Small intestine (tissue), 16 donors: ENCODE measurements at places on chromosomes 16 and 17. TPM values are rescaled to one million over a fixed set of nuclear protein-coding genes. Genes with fewer than 3 reads are reported as not detected.

SDF2 gene
- polyA plus RNA-seq, result 50.8 TPM

EFCAB3 gene
- polyA plus RNA-seq, result 0.04 TPM

USH1G gene
- polyA plus RNA-seq, result 0.07 TPM

ABCC6 gene
- polyA plus RNA-seq, result 93.7 TPM

TEDC2 gene
- polyA plus RNA-seq, result 7.7 TPM

TSPAN10 gene
- polyA plus RNA-seq, result not detected

CDRT4 gene
- 6.3 TPM for polyA plus RNA-seq

C16orf74 gene
- not detected for polyA plus RNA-seq

KLHL10 gene
- not detected for polyA plus RNA-seq

ATPAF2 gene
- 20.5 TPM for polyA plus RNA-seq

ADAP2 gene
- polyA plus RNA-seq, result 3.2 TPM

TMEM238L gene
- 6.0 TPM for polyA plus RNA-seq

CACNG3 gene
- 0.01 TPM for polyA plus RNA-seq

TBC1D26 gene
- not detected for polyA plus RNA-seq

CRYBA1 gene
- not detected for polyA plus RNA-seq

RNU2-1 gene
- not detected for polyA plus RNA-seq

SNX20 gene
- polyA plus RNA-seq, result 1.6 TPM

KRTAP4-9 gene
- not detected for polyA plus RNA-seq

FAM171A2 gene
- polyA plus RNA-seq, result not detected

CD79B gene
- 8.7 TPM for polyA plus RNA-seq

GRIN2A gene
- 0.13 TPM for polyA plus RNA-seq

TRPV3 gene
- polyA plus RNA-seq, result 1.1 TPM

CASKIN2 gene
- polyA plus RNA-seq, result 8.6 TPM

CCL2 gene
- polyA plus RNA-seq, result 29.2 TPM

P3H4 gene
- 12.7 TPM for polyA plus RNA-seq

MT1F gene
- polyA plus RNA-seq, result 189 TPM

ASGR2 gene
- polyA plus RNA-seq, result not detected

HBQ1 gene
- not detected for polyA plus RNA-seq

ZNF385C gene
- not detected for polyA plus RNA-seq

MMP28 gene
- polyA plus RNA-seq, result 3.0 TPM

AATK gene
- 98.1 TPM for polyA plus RNA-seq

KIFC3 gene
- 173 TPM for polyA plus RNA-seq

C1QL1 gene
- polyA plus RNA-seq, result 2.6 TPM

PPL gene
- polyA plus RNA-seq, result 16.1 TPM

DDX5 gene
- 330 TPM for polyA plus RNA-seq

KRTAP2-1 gene
- not detected for polyA plus RNA-seq

SCARF1 gene
- polyA plus RNA-seq, result 7.7 TPM

CCL7 gene
- polyA plus RNA-seq, result not detected

CCL16 gene
- polyA plus RNA-seq, result not detected

KRT13 gene
- 0.37 TPM for polyA plus RNA-seq

PLA2G10 gene
- polyA plus RNA-seq, result 5.7 TPM

OR3A2 gene
- not detected for polyA plus RNA-seq

CD7 gene
- 10.8 TPM for polyA plus RNA-seq

CLEC3A gene
- polyA plus RNA-seq, result not detected

EFCAB5 gene
- not detected for polyA plus RNA-seq

VAT1L gene
- 0.22 TPM for polyA plus RNA-seq

ACSM3 gene
- polyA plus RNA-seq, result 5.9 TPM

SOST gene
- not detected for polyA plus RNA-seq

ELOB gene
- polyA plus RNA-seq, result 376 TPM

NHERF2 gene
- 31.4 TPM for polyA plus RNA-seq

ITGAX gene
- polyA plus RNA-seq, result 2.5 TPM

SCNN1G gene
- not detected for polyA plus RNA-seq

ZCCHC14 gene
- polyA plus RNA-seq, result 42.8 TPM

CNGB1 gene
- polyA plus RNA-seq, result 1.3 TPM

TP53TG3 gene
- polyA plus RNA-seq, result not detected

PNMT gene
- polyA plus RNA-seq, result 1.4 TPM

CCL4L2 gene
- polyA plus RNA-seq, result 0.43 TPM

RND2 gene
- 0.27 TPM for polyA plus RNA-seq

ABCA8 gene
- 1.5 TPM for polyA plus RNA-seq

TRAP1 gene
- 79.5 TPM for polyA plus RNA-seq
